ENCODE measurements at places on chromosomes 12 and 14.

- DNase-seq: peak; percentile 76
Observed at GRCh38 chr12:16281157-16281556, 3.7 kb upstream of the SLC15A5 start.

DNA sequence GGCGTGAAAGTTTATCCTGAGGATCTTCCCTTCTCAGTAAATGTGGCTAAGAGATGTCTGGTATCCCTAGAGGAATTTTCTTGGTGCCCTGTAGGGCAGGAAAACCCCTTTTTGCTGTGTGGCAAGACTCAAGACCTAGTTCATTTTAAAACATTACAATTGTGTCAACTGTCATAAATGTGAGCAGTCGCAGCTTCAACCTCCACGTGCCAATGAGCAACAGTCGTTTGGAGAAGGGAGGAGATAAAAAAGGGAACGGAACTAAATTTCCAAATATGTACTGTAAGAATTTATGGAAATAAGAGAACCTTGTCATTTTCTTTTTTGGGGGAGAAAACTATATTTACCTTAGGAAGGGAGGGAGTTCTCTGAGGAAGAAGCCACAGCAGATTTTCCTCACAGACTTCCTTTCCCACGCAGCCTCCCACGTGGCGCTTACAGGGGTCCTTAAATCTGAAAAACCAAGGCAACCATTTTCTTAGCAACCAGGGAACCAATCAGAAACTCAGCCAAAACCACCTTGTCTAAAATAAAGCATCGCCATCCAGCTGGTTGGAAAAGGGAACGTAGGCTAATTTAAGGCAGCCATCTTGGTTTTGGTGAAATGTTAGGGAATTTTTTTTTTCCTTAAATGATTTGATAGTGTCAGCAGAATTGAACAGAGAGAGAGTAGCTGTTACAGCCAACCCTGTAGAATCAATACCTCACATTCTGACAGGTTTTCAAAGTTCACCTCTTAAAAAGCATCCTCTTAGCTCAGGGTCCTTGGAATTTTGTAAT lies 99.1 kb downstream of the FIGNL2 start:
- no peak for DNase-seq

- DNase-seq: no peak
Observed at GRCh38 chr12:4943067-4943937, 33.6 kb downstream of the KCNA1 start.

- no peak for DNase-seq
Observed at GRCh38 chr12:18919871-18920511, 182.1 kb downstream of the CAPZA3 start.

DNA sequence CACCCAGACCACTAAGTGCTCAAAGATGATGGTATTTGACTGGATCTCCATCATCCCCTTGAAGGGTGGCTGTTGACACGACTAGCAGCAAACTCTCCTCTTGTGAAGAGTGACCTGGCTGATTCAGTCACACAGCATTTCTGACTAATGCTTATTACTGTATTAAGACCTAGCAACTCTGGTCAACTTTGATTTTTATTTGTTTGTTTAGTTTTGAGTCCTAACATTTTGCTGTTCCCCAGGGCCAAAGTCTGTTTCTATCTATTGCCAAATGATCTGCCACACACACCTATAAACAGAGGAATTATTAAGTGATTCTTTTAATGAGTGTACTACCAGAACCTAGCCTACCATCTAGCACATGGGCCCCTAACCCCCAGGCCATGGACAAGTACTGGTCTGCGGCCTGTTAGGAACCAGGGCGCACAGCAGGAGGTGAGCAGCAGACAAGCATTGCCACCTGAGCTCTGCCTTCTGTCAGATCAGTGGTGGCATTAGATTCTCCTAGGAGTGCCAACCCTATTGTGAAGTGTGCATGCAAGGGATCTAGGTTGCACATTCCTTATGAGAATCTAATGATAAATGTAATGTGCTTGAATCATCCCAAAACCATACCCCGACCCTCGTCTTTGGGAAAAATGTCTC lies 120.0 kb downstream of the RPS6KA5 start:
- DNase-seq: no peak

DNA sequence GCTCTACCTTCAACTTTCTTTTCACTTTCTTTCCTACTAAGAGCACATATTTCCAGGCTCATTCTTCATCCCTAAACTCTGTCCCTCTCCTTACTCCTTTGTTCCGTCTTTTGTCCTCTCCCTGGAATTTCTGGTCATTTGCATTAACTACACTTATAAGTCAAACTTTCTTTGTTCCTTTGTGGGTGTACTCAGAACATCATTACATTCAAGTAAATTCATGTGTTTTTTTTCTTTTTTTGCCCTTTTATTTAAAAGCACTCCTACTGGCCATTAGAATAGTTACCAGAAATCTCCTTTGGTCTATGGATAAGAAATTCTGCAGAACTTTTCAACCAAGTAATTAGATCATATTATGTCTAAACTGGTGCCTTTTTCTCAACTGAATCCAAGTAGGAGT lies 802.6 kb downstream of the DIO2 start:
- no peak for DNase-seq

DNA sequence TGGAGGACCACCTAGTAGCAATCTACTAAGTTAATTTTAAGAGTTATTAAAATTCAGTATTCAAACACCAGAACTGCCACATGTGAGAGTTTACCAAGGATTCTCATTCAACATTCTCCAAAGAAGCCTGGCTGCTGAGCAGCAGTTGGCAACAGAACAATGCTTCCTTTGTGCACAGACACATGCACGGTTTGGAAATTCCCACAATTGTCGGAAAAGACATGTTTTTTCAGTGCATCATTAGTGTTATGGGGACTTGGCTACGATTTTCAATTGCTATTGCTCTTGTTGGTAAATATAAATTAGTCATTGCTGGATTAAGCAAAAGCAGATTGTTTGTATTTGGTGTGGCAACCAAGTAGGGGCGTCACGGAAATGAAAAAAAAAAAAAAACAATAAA lies 22.2 kb downstream of the ST8SIA1 start:
- peak; percentile 88 for DNase-seq

All from skin of body (tissue), 3 donors.